ENCODE measurements at places on chromosomes 3 and 15. TPM values are rescaled to one million over a fixed set of nuclear protein-coding genes. Genes with fewer than 3 reads are reported as not detected.
A peak's percentile ranks its signal among the peaks of the same experiment; 100 is the strongest.

GRCh38 chr3:58706395-58707167, 40.0 kb upstream of the FAM3D start:
- ATAC-seq, result no peak

- ATAC-seq, result peak; percentile 68
Observed at GRCh38 chr3:172125963-172126457, 86.6 kb downstream of the FNDC3B start.

- no peak for ATAC-seq
Observed at GRCh38 chr3:183099838-183100204, 525 bp upstream of the MCCC1 start.

DNA sequence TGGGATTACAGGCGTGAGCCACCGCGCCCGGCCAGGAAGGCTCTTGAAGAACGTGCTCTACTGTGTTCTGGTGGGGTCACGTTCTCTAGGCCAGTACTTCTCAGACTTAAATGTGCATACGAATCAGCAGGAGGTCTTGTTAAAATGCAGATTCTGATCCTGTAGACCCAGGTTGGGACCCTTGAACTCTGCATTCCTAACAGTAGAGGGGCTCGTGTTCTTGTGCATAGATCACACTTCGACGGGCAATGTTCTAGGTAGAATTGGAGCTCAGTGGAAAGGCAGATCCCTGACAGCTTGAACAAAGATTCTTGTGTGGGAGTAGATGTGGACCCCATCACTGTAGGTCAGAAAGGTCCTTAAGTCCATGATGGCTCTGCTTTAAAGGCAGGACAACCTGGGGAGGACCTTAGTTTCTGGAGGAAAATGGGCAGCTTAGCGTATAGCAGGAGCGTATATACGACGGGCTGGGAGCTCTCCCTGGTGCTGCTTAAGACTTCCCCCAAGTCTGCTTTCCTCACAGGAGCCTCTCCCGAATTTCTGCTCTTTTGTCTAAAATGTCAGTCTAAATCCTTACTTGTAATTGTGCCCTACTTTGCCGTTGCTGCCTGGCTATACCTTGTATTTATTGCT, 16.9 kb upstream of the FAM81A start:
- no peak for ATAC-seq

- ATAC-seq, result no peak
Observed at GRCh38 chr3:78858910-78859309, 908.9 kb downstream of the ROBO1 start.

ZNF385D gene
- 17.9 TPM for total RNA-seq

TIMP4 gene
- total RNA-seq, result 35.1 TPM

- ATAC-seq, result no peak
Observed at GRCh38 chr3:155385896-155386625, 92.6 kb upstream of the STRIT1 start.

GRCh38 chr3:186967686-186968085, 37.4 kb downstream of the ST6GAL1 start:
- ATAC-seq, result no peak

DNA sequence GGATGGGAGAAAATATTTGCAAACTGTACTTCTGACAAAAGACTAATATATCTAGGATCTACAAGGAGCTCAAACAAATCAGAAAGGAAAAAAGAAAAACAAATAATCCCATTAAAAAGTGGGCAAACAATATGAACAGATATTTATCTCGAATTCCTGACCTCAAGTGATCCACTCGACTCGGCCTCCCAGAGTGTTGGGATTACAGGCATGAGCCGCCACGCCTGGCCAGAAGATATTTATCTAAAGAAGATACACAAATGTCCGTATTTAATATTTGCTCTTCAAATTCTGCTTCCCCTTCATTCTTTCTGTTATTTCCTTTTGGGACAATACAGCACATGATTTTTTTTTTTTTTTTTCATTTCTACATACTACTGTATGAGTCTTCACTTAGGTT, 151.7 kb upstream of the GRM7 start:
- no peak for ATAC-seq

- ATAC-seq, result no peak
Observed at GRCh38 chr3:148790370-148790769, 37.2 kb upstream of the CPB1 start.

GRCh38 chr3:193981504-193981903, 154.4 kb upstream of the HES1 start:
- no peak for ATAC-seq

PLXND1 gene
- total RNA-seq, result 69.4 TPM

- ATAC-seq, result no peak
Observed at GRCh38 chr3:46112984-46113383, 85.7 kb upstream of the XCR1 start.

- ATAC-seq, result no peak
Observed at GRCh38 chr15:74773329-74773728, 8.6 kb upstream of the CSK start.

- no peak for ATAC-seq
Observed at GRCh38 chr3:75737831-75738493, 47.4 kb downstream of the ZNF717 start.

DNA sequence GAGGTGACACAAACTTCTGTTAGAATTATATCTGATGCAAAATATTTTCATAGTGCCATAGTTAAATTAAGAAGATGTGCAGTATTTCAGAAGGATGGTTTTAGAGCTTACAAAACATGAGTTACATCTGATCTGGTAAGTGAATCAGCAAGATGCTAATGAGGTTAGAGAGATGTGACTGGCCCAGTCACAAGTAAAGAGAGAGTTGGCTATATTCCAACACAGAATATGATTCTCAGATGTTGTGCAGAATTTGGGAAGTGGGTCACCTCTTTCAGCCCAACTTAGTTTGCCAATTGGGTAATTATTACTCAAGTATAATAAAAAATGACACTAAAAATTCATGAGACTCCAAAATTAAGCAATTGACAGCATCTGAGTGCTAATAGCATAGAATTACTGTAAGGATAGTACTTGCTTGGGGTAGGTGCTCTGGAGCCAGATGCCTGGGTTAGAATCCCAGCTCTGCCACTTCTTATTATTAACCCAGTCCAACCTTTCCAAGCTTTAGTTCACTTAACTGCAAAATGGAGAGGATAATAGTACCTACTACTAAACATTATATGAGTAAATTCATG, 30.8 kb downstream of the P2RY1 start:
- no peak for ATAC-seq

LIPH gene
- total RNA-seq, result 0.58 TPM

DNA sequence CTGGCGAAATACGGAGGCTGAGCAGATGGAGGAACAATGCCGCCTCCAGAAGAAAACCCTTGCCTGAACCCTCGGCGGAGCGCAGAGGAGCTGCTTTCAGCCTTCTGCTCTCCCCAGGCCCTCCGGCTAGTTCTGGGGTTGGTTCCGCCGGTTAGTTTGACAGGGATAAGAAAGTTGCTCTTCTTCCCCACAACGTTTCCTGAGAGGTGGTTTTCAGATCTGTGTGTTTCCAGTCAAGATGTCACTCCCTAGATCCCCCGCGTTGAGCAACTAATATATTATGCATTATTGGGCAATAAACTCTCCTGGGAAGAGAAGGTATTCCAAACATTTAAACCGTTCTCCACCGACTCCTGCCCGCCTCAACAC, 551 bp downstream of the NLGN1 start:
- peak; percentile 33 for ATAC-seq

LRRC15 gene
- total RNA-seq, result 0.67 TPM

GRCh38 chr15:48855501-48856440, 22.2 kb upstream of the EID1 start:
- peak; percentile 65 for ATAC-seq

DNA sequence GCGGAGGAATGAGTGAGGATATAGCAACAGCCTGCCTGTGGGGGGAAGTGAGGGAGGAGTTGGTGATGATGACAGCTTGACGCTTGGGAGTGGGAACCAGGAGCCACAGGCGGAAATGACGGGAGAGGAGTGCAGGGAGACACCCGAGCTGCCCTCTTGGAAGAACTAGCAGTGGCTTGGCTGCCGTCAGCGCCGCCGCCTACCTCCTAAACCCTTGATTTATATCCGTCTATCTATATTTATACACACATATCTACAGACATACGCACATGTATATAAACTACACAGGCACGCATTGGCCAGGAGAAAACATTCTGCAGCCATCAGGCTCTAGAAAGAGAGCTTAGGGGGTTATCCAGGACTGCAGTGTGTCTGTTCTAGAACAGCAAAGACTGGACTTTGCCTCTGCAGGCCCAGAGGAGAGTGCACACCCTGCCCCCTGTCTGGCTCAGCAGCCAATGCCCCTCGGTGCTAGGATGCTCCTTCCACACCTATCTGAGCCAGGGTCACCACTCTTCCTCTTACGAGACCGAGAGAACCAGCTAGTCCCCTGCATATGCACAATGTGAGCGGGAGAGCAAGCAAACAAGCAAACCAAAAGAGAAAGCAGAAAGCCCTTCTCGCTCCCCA, 45.3 kb upstream of the MAGEF1 start:
- peak; percentile 87 for ATAC-seq

CAND2 gene
- 25.8 TPM for total RNA-seq

- ATAC-seq, result no peak
Observed at GRCh38 chr3:70076396-70076795, 76.9 kb downstream of the SAMMSON start.

DNA sequence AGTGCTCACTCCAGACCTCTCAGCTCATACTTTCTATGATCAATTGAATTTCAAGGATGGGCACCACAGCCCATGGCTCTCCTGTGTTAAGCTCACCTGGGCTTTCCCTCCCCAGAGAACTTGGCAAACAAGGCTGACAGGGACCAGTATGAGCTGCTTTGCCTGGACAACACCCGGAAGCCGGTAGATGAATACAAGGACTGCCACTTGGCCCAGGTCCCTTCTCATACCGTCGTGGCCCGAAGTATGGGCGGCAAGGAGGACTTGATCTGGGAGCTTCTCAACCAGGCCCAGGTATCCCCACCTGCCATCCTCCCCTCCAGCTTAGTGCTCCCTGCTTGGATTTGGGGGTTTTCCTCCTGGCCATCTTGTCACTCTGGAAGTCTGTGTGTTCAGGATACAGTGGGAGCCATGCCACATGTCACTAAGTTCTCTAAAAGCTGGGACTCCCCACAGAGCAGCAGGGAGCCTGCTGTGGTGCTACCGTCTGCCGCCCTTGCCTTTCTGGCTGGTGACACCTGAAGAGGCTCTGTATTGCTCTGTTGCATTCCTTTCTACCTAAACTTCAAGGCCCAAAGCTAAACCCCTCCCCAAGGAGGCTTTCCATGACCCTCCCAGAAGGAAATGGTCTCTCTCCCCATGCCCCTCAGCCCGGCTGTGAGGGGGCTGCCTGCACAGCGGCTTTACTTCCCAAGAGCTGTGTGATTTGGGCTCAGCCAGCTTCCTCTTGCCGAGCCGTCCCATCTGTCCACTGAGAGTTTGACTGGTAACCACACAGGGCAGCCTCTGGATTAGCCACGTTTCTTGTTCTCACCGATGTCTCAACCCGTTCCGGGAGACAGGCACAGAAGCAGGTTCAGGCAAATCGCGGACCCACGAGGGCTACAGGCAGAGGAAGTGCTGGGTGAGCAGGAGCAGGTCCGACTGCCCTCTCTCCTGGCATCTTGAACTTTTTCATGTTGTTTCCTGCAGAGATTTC, 10.8 kb downstream of the TF start:
- ATAC-seq, result no peak

GRCh38 chr3:56858331-56858730, 56.6 kb upstream of the ARHGEF3 start:
- no peak for ATAC-seq

CACNA2D2 gene
- 0.79 TPM for total RNA-seq

FBXW12 gene
- total RNA-seq, result not detected

TMC3 gene
- total RNA-seq, result 0.81 TPM

CHRM5 gene
- not detected for total RNA-seq

APBA2 gene
- total RNA-seq, result 3.2 TPM

DNA sequence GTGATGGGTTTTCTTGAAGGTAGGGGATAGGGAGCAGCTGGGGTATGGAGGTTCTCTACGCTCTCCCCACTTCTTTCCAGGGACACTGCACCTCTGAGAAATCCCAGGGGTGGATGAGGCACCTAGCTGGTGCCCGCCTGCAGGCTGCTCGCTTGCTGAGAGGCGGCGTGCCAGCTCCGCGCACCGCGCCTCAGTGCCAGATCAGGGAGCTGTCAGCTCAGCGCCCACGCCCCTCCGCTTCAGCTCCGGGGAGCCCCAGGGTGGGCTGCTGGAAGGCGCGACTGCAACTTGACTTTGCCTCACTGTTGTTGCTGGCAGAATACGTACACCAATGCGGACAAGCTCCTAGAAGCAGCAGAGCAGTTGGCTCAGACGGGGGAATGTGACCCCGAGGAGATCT, 345.7 kb upstream of the UMPS start:
- no peak for ATAC-seq

HIGD2B gene
- not detected for total RNA-seq

GRCh38 chr3:194702545-194702944, 16.9 kb downstream of the FAM43A start:
- no peak for ATAC-seq
